Brain (organoid and tissue), 16 donors: ENCODE measurements at places on chromosomes 3 and 15. TPM values are rescaled to one million over a fixed set of nuclear protein-coding genes. Genes with fewer than 3 reads are reported as not detected.

The LRRC2 gene
- 0.27 TPM for polyA plus RNA-seq

The CHRD gene
- 3.9 TPM for polyA plus RNA-seq

The BOC gene
- 23.3 TPM for polyA plus RNA-seq

The ADCY5 gene
- polyA plus RNA-seq, result 14.5 TPM

The MST1R gene
- 1.6 TPM for polyA plus RNA-seq

The SLC2A2 gene
- polyA plus RNA-seq, result not detected

The RETNLB gene
- not detected for polyA plus RNA-seq

The MNS1 gene
- 2.3 TPM for polyA plus RNA-seq

The EFCAB12 gene
- 1.4 TPM for polyA plus RNA-seq

The HEG1 gene
- polyA plus RNA-seq, result 13.9 TPM

The XYLB gene
- 2.3 TPM for polyA plus RNA-seq

The TM4SF18 gene
- polyA plus RNA-seq, result 4.4 TPM

The ARL14 gene
- polyA plus RNA-seq, result not detected

The ISL2 gene
- 4.7 TPM for polyA plus RNA-seq

The LMOD3 gene
- polyA plus RNA-seq, result 0.15 TPM

The PRKCD gene
- polyA plus RNA-seq, result 8.6 TPM

The PLIN1 gene
- polyA plus RNA-seq, result 3.3 TPM

The HES1 gene
- 18.2 TPM for polyA plus RNA-seq

The PP2D1 gene
- not detected for polyA plus RNA-seq

The PML gene
- polyA plus RNA-seq, result 37.7 TPM

The CD200 gene
- polyA plus RNA-seq, result 82.6 TPM

The CMC1 gene
- polyA plus RNA-seq, result 16.7 TPM

The CFAP100 gene
- polyA plus RNA-seq, result not detected

The PTX3 gene
- 0.81 TPM for polyA plus RNA-seq

The NMNAT3 gene
- polyA plus RNA-seq, result 28.1 TPM

The TM4SF1 gene
- 41.2 TPM for polyA plus RNA-seq

The NGRN gene
- polyA plus RNA-seq, result 189 TPM

The IRAK2 gene
- 1.4 TPM for polyA plus RNA-seq

The TMEM158 gene
- polyA plus RNA-seq, result 13.0 TPM

The SYNM gene
- 20.2 TPM for polyA plus RNA-seq

The PLCL2 gene
- 6.3 TPM for polyA plus RNA-seq
